ENCODE measurements at places on chromosomes 12 and 14.

GRCh38 chr14:105267820-105268548 lies 19.7 kb downstream of the BTBD6 start:
- DNase-seq: no peak

DNA sequence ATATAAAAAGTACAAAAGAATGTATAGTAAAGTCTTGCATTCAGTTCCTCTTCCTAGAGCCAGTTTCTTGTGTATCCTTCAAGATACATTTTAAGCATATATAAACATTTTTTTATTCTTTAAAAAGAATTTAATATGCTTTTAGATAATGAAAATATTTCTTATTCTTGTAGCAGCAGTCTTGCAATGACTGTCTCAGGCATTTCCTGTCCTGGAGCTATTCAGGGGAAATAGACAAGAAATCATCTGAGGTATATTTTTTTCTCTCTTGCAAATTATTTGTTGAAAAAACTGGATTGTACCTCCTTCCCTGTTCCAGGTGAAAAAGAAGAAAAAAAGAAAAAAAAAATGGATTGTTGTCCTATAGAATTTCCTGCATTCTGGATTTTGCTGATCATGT lies 17.0 kb upstream of the ERBB3 start:
- peak; percentile 29 for DNase-seq

GRCh38 chr14:66539034-66539433 lies 31.1 kb downstream of the GPHN start:
- DNase-seq: no peak

DNA sequence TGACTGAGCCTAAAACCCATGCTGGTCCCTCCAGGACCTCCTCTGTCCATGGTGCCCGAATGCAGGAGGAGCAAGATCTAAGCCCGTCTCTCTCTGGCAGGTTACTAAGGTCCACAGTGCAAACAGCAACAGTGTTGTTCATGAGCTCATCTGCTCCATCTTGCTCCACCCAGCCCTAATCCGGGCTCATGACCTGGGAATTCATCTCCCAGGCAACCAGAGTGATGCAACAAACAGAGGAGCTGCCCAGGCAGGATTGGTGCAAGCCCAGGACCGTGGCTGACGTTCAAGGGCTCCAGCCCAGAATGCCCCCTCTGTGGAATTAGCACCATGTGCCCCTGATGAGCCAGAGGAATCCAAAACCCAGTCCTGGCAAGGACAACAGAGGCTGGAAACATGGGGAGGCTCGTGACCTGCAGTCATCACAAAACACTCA lies 29.9 kb downstream of the HSPB8 start:
- peak; percentile 5 for DNase-seq

DNA sequence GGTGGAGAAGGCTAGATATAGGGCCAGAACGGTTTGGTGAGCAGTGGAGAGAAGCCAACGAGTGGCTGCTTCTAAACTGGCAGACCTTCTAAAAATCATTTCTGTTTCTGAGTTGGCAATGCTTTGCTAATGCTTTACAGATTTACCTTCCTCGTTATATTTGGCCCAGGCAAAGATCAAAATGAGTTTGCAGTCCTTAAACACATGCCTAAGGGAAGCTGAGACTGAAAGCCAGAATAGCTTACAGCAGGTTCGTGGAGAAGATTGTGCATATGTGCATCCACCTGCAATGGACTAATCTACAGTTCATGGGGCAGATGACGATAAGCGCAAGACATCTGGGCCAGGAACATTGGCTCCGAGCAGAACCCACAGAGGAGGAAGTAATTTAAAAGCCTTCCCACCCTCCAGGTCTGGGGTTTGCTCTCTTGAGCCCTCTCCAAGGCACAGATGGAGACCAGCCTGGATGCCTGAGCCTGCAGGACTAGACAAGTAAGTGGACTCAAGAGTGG lies 99.4 kb downstream of the NINJ2 start:
- no peak for DNase-seq

GRCh38 chr14:64801800-64802199 lies 77.9 kb downstream of the SPTB start:
- DNase-seq: peak; percentile 33

DNA sequence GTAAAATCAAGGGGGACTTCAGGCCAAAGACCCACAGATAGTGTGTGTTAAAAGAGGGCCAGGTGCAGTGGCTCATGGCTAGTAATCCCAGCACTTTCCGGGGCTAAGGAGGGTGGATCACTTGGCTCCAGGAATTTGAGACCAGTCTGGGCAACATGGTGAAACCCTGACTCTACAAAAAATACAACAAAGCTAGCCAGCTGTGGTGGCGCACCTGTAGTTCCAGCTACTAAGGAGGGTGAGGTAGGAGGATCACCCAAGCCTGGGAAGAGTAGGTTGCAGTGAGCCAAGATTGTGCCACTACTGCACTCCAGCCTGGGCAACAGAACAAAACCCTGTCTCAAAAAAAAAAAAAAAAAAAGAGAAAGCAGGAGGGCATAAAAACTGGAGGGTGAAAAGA lies 8.5 kb downstream of the VCPKMT start:
- DNase-seq: no peak

- DNase-seq: no peak
Measured at GRCh38 chr12:115380546-115381120, 696.7 kb upstream of the TBX3 start.

- DNase-seq: no peak
Measured at GRCh38 chr12:104469523-104469922, 12.8 kb downstream of the CHST11 start.

DNA sequence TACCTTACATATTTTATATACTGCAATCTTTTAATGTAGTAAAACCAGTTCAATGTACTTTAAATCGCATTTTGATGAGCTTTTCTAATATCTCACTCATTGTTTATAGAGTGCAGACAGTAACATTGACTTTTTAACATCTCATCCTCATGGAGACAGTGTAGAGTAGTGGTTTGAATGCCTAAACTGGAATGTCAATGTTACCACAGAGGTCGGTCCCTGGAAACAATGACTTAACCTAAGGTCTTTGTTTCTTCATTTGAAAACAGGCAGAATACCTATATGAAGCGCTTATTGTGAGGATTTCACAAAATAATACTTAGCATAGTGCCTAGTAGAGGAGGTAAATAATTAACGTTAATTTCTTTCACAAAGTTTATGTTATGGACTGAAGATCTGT lies 5.0 kb downstream of the CDK17 start:
- no peak for DNase-seq

DNA sequence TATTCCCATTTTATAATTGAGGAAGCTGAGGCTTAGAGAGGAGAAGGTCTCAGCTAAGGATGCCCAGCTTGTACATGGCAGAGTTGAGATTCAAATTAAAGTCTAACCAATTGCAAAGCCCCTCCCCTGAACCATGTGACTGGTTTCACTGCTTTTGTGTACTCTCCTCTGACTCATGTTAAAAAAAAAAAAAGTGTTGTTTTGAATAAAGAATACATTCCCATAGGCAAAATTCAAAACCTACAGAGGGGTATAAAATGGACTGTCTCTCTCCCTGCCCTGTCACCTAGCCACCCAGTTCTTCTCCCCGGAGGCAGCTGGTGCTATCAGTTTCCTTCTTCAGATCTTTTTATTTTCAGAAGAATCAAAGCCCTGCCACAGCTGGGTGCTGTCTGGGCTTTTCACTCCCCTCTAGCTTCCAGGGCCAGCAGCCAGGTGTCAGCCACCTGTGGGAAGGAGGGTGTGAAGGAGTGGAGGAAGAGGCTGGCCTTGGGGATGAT lies 5.4 kb downstream of the PSMD9 start:
- peak; percentile 75 for DNase-seq

DNA sequence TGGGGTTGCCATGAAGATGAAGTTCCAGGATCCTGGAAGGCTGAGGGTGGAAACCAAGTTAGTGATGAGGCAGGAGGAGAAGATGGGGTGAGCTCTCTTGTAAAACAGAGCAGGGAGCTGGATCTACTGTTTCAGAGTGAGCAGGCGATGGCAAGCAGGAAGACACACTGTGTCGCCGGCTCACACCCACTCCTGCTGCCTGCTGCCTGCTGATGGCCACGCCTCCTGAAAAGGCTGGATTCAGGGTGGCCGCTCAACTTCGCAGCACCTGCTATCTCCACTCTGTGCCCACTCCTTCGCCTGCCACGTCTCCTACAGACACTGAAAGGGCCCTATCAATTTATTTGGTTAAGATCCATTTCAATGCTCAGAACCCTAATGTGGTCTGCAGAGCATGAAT lies 96.1 kb downstream of the RBM19 start:
- no peak for DNase-seq

GRCh38 chr14:77260631-77261030 lies 10.4 kb downstream of the NGB start:
- no peak for DNase-seq

DNA sequence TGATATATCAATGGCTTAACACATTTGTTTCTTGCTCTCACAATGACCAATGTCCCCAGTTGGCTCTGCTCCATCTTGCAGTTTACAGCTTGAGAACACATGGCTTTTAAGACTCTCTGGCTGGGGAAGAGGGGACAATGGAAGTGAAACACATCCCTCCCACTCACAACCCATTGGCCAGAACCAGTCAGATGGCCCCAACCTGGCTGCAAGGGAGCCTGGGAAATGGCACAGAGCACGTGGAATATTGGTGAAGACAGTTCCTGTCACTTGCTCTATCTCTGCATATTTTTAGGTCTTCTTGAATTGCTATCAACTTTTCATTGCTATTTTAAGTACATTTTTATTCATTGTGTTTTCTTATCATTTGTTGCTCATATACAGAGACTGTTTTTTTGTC lies 345.4 kb downstream of the MED13L start:
- DNase-seq: no peak

DNA sequence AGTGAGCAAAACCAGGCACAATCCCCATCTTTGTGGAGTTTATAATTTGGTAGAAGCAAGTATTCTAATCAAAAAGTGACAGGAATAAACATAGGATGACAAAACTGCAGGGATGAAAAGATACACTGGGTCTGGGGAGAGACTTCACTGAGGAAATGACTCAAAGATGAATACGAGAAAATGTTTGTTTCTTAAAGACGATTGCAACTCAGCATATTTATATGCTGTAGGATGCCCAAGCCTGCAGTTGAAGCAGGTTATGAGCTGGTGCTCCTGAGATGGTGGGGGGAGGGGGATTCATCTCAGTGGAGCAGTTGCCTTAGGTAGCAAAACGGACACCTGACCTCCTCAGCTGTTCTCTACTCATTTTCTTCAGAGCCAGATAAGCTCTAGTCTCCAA lies 13.4 kb upstream of the SLC38A4 start:
- no peak for DNase-seq

DNA sequence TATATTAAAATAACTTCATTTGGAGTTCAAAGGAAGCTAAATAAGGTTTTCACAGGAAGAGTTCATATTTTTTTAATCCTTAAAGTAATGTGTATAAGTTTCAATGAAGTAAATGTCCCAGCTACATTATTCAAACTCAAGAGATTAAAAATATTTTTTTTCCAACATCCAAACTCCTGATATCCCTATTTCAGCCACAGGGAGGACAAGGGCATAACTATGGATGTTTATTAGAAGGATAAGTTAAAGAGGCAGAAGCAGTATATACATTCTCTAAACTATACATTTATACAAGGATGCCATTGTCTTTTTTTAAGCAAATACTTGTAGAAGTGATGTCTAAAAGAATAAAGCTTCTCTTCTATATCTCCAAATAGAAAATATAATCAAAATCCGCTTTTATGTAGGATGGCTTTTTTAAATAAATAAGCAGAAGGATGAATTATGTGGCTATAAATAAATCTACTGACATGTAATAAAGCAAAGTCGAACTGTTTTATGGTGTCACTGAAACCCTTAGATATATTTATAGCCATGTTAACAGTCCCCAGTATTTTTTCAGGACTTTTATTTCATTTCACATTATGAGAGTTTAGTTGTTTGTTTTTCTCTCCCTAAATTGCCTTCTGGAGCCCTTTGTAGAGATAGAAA lies 936.5 kb downstream of the DIO2 start:
- no peak for DNase-seq

DNA sequence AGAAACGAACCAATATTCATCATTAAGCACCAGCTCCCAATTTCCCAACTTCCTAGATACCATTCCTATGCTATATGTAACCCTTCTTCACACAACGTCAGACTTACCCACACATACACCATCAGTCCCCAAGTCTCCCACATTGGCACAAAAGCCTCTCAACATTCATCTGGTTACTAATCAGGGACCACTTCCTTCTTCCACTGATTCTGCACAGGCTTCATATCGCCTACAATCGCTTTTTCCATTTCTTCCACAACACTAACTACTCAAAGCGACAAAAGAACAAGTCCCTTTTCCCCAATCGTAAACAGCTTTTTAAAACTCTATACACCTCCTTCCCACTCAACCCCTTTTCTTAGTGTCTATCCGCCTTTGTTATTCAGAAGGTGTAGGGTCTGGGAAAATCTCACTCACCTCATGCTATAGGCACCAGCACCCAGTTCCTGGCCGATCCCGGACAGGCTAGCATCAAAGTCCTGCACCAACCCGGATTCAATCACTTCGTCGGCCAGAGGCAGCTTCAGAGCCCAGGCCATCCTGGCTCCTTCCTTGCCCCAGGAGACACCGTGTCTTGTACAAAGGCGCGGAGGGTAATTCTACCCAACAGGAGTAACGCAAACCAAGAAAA lies 936 bp downstream of the TFCP2 start:
- peak; percentile 51 for DNase-seq

DNA sequence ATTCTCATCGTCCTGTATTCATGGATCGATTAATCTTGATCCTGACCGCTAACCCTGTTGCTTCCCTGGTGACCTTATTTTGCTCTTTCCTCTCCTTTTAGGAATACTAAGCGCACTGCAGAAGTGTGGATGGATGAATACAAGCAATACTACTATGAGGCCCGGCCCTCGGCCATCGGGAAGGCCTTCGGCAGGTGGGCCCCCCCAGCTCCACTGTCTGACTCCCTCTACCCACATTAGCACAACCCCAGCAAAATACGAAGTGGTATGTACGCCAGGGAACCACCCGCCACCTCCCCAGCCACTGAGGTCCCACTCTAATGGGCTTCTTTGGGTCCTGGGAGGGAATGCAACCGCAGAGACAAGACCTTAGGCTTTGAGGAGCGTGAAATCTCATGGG lies 58.7 kb downstream of the ERH start:
- no peak for DNase-seq

GRCh38 chr12:60194678-60195077 lies 598.8 kb downstream of the SLC16A7 start:
- DNase-seq: peak; percentile 5

- no peak for DNase-seq
Measured at GRCh38 chr12:116200812-116201211, 76.7 kb downstream of the MED13L start.

GRCh38 chr12:42162193-42162592 lies 17.5 kb upstream of the GXYLT1 start:
- DNase-seq: no peak

DNA sequence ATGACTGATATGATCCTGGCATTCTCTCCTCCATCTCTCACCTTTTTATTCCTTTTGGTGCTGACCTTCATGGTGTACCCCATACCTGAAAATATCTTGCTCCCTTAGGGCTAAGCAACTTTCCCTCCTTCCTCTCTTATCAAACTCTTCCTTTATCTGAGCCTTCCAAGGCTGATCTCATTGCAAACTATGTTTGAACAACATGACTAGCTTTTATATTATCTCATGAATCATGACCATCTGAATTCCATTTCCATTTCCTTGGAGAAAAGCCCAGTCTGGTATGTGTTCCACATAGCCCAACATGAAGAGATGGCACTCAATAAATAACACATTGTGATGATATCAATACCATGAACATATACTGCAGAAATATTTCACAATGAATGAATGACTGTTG lies 111.6 kb downstream of the TSPAN8 start:
- DNase-seq: no peak

GRCh38 chr12:2082321-2082720 lies 29.5 kb downstream of the CACNA1C start:
- no peak for DNase-seq

GRCh38 chr12:2387103-2387834 lies 334.5 kb downstream of the CACNA1C start:
- DNase-seq: no peak

Measured in dermis blood vessel endothelial cell (primary cell).